Ovary (tissue), 10 donors: ENCODE measurements at places on chromosomes 4 and X. TPM values are rescaled to one million over a fixed set of nuclear protein-coding genes. Genes with fewer than 3 reads are reported as not detected.

DNA sequence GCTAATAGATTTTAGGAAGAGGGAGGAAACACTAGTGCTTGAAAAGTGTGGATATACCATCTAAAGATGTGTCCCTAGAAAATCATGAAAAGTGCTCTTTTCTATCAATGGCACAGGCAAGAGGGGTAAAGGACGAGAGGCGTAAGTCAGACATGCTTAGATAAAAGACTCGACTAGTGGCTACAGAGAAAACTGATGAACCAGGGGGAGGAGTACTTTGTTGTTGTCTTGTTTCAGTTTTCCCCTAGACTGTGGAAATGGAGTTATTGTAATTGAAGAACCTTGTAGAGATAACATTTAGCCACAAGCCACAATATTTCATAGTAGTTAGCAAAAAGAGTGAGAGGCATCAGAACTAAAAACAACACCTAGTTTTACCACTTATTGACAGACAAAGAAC is 21.4 kb downstream of the GALNTL6 start:
- DNase-seq = no peak

- DNase-seq = no peak
Measured at GRCh38 chr4:100428051-100428450, 89.8 kb downstream of the EMCN start.

ARHGEF38 gene
- polyA plus RNA-seq = not detected

- no peak for DNase-seq
Measured at GRCh38 chr4:25101836-25102235, 58.4 kb downstream of the SEPSECS start.

- DNase-seq = no peak
Measured at GRCh38 chr4:110540581-110540980, 64.6 kb downstream of the ENPEP start.

SPRY1 gene
- 45.8 TPM for polyA plus RNA-seq

GRCh38 chrX:56975611-56976010 is 19.7 kb downstream of the SPIN3 start:
- DNase-seq = no peak

DNA sequence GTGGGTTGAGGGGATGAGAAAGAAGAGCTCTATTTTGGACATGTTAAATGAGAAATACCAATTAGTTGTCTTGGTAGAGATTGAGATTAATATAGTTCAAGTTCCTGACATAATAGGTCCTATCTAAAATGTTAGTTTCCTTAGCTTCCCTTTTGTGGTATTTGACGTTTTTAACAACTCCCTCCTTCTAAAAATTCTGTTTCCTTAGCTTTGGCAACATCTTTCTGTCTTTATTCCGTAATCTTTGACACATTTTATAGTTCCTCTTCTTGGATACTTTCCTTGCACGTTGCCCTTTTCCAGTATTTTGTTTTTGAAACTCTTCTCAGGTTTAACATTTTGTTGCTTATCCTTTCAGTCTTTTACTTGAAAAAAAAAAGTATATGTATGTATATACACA is 36.9 kb downstream of the LAMTOR3 start:
- no peak for DNase-seq

DNA sequence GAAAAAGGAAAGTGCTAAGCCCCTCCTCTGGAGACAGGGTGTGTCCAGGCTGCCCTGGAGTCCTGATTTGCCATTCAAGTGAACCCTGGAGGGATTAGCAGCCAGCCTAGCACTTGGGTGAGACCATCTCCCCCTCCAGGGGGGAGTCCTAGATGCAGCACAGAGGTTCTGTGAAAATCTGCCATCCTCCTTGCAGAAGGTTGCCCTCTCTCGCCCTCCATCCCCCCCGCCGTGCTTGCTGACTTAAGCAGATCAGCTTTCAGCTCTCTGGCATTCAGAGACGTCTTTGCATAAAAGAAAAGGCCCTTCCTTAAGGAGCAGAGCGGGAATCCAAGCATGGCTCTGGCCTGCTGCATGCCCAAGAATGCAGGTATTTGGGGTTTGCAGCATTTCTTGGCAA is 102.1 kb upstream of the SCML1 start:
- DNase-seq = no peak

DNA sequence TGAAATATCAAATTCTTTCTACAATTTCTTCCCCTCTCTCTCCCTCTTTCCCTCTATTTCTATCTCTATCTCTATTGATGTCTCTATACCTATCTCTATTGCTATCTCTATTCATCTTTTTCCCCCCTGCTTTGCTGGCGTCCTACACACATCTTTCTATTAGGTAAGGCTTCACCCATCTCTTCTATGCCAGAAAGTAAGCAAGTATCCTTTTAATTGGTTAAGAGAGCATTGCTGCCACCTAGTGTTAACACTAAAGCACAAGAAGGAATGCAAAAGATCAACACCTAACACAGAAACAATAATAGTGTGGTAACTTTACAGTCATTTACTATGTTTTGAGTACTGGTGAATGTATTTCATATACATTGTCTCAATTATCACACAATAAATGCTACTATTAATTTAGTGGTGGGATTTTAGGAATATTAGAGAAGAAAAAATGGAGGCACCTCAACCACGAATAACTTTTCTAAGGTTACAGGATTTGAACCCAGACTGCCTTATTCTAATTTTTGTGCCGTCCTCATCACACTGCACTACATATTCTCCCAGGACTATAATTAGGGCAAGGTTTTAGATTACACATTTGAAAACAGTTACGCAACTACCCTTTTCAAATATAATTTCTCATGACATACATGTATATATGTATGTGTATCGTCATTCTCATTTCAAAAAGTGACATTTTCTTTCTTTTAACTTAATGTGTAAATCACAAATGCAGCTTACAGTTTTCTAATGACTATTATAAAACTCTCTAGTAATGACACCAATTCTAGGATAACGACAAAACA is 3.7 kb upstream of the C4orf36 start:
- DNase-seq = no peak

GRCh38 chr4:125011646-125012045 is 299.1 kb upstream of the ANKRD50 start:
- no peak for DNase-seq

DNA sequence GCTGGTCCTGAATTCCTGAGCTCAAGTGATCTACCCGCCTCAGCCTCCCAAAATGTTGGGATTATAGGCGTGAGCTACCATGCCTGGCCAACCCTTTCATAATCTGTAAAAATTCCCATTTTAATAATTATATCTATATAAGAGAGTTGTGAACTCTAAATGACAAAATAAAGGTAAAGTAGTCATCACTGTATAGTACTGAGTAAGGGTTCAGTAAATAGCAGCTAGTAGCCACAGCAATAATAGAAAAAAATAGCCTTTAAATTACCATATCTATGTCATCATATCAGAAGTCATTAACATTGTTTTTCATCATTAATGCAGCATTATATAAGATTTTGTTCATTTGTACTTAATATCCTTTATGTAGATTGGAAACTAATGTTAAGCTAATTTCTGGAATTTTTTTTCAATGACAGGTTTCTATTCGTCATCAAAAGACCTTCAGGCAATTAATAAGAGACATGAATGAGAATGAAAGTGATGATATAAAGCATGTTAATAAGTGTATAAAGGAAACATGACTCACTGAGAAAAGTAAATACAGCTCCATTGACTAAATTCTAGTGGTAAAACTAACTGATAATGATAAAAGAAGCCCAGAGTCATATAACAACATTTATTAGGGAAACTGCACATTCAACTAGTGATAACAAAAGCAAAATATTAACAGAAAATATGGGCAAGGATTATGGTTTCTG is 85.9 kb upstream of the UGT8 start:
- no peak for DNase-seq

DNA sequence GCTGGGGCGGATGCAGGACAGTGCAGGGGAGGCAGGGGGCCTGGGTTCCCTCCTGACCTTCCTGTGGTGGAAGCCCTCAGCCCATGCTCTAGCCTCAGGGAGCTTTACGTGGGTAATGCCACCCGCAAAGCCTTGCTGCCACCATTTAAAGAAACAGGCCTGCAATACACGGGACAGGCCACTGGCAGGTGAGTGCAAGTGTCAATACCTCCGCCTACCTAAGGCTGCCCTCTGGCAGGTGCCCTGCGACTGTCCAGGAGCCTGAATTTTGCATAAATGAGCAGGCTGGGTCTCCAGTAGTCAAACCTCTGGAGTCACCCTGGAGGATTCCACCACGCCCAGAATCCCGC is 5.9 kb downstream of the CRMP1 start:
- DNase-seq = no peak

- no peak for DNase-seq
Measured at GRCh38 chr4:53713767-53714166, 122.5 kb upstream of the LNX1 start.

GRCh38 chrX:40531056-40531826 is 49.5 kb upstream of the ATP6AP2 start:
- no peak for DNase-seq

RBM46 gene
- 0.15 TPM for polyA plus RNA-seq

- DNase-seq = no peak
Measured at GRCh38 chr4:94591289-94591688, 139.5 kb downstream of the PDLIM5 start.

- no peak for DNase-seq
Measured at GRCh38 chr4:100679926-100680325, 162.1 kb upstream of the EMCN start.

G3BP2 gene
- polyA plus RNA-seq = 31.4 TPM

DNA sequence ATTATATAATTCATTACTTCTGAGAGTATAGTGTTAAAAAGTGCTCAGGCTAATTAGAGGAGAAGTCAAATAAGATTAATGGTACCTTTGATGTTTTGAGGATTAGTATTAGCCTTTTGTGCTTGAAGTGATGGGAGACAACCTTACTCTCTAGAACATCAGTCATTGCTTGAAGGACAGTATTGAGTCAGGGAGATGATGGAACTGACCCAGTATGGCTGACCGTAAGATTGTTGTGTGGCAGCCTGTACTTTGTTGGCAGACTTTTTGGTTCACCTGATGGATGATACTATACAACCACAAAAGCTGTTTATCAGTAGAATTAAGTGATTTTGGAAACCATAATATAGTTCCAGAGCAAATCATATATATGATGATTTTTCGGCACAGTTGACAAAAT is 9.9 kb downstream of the OGT start:
- DNase-seq = no peak

- no peak for DNase-seq
Measured at GRCh38 chr4:2333916-2334644, 72.2 kb upstream of the MXD4 start.

GRCh38 chr4:47145630-47146029 is 114.3 kb downstream of the GABRB1 start:
- DNase-seq = no peak

GRCh38 chr4:26731351-26732035 is 129.1 kb upstream of the STIM2 start:
- no peak for DNase-seq

DNA sequence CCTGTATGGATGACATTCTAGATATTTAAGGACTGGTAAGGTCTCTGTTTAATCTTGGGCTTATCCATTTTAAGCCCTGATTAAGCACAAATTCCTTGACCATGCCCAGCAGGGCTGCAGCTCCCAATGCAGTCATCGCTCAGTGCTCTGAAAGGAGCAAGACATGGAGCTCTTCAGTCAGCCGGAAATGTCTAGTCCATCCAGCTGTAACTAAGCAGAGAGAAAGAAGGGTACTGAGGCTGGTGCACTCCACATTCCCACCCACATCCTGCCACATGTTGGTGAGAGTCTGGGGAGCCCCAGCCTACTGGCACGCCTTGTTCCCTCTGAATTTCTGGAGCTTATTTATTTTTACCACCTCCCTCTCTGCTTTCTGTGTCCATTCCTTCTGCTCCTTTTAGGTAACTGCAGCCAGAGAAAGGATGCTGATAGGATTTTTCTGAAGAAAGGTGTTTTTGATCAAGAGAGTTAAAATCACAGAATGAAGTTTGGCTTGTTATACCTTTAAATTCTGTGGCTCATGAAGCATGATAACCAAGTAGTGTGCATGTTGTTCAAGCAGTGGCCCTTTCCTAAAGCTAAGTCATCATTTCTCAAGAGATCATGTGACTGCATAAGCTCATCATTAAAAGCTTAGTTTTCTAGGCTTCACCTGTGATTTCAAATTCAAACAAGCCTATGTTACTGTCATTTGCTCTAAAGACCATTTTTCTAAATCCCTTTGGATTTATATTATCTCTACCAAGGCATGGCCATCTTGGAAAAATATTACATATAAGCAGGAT is 74.0 kb downstream of the GALNT7 start:
- no peak for DNase-seq

TENM3 gene
- polyA plus RNA-seq = 5.6 TPM

DNA sequence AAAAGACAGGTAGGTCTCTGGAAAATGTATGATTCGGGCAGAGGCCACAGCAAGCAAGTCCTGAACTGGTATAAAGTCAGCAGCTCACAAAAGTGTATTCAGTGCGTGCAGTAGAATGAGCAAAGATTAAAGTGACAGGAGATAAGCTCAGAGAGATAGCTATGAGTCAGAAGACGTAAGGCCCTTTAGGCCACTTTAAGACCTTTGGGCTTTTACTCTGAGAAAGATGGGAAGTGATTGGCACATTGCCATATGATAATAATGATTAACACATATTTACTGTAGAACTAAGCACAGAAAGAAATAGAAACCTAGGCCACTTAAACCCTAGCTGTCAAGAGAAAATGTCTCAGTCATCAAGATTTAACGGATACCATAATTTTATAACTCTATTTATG is 51.7 kb downstream of the TBCK start:
- no peak for DNase-seq

DNA sequence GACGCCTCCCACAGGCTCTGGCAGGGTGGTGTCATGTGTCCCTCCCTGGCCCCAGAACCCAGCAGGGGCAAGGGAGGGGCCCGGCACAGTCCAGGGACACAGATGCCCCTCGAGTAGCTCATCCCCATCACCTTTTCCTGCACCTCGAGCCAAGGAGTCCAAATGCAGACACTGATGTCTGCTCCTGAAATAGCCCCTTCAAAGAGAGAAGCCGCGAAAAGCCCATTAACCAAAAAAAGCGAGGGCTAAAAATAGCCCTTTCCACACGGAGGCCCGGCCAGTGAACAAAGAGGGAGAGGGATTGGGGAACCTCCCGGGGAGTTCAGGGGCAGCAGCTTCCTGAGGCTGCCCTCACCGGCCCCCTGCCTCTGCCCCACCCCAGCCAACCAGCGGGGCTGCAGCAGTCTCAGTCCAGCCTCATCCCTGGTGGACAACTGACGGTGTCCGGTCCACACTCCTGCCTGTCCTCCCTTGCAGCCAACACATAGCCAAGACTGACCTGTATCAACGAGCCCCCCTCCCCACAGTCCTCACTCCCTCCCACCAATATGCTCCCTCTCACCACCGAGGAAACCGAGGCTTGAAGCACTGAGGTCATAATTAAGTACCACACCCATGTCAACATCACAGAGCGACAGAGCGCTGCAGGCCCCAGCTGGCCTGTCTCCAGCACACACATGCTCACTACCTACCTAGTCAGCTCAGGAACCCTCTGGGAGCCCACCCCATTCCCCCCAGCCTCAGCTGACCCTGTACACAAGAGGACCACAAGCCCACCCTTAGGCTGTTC is 23.9 kb downstream of the WDR1 start:
- no peak for DNase-seq

GRCh38 chrX:10166248-10166716 is 9.5 kb downstream of the CLCN4 start:
- DNase-seq = no peak
